ENCODE measurements at places on chromosomes 1 and 21.

DNA sequence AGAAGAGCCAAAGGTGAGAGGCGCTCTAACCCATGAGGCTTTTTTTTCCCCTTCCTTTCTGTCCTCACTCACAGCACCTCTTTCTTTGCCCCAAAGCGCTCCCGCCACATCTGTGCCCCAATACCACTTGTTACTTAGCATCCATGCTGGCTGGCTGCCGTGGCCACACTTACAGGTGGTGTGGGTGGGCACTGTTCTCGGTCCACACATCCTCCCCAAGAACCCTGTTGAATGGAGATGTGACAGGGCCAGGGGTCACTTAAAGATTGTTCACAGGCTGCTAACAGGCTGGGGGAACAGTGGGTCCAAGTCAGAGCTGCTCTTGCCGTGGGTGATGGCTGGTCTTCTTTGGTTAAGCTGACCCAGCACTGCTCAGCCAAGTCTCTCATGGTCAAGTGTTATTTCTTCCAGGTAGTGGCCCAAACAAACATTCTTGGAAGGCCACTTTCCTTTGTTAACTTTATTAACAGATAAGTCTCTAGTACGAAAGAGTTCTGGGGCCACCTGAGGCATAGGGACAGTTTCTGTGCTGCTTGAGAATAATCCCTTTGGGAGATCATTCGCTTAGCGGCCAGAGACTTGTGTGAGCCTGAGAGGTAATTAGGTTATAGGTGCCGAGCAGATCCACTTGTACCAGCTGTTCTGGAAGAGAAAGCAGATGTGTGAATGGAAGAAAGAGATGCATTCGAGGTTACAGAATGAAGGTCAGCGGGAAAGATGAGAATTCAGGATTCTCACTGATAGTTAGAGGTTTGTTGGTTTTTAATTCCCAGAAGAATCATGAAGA is 62.6 kb upstream of the IRF2BP2 start:
- DNase-seq, result no peak

DNA sequence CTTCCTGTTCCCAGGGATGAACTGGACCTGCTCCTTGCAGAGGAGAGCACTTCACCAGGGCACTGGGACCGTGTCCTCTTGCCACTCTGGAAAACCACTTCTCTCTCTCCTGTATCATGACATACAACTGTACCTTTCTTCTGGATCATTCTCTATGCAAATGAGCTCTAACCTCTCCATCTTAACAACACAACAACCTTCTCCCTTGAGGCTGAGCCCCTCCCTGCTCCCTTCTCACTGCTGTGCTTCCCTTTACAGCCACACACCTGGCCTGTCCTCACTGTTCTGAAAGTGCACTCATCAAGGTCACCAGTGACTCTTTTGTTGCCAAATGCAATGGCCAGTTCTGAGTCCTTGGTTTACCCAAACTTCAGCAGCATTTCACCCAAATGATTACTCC is 54.5 kb upstream of the MRPS6 start:
- DNase-seq, result no peak

DNA sequence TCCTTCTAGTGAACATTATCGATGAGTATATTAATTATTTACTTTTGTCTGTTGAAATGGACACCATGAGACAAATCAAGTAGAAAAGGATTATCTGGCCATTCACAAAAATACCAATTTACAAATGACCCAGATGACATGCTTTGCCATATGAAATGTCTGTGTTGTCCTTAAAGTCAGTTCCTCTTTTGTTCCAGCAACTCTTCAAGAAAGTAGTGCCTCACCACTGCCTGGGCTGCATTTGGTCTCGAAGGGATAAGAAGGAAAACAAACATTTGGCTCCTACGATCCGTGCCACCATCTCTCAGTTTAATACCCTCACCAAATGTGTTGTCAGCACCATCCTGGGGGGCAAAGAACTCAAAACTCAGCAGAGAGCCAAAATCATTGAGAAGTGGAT is 79.6 kb downstream of the RGL1 start:
- DNase-seq, result no peak

DNA sequence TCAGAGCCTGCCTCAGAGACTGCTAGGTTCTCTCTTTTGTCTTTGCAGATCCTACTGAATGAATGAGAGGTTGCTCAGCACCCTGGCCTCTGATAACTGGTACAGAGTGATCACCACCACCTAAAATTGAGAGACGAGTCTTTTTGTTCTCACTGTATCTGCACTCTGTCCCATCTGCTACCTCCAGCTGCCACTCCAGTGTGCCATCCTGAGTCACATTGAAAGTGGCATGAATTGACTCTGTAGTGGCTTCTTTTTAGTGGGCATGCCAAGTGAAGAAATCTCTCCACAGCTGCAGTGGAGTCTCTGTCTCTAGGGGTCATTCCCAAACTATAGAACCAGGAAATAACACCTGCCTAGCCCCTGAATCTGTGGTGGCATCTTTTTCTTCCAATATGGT is 14.7 kb downstream of the CAMK1G start:
- no peak for DNase-seq

DNA sequence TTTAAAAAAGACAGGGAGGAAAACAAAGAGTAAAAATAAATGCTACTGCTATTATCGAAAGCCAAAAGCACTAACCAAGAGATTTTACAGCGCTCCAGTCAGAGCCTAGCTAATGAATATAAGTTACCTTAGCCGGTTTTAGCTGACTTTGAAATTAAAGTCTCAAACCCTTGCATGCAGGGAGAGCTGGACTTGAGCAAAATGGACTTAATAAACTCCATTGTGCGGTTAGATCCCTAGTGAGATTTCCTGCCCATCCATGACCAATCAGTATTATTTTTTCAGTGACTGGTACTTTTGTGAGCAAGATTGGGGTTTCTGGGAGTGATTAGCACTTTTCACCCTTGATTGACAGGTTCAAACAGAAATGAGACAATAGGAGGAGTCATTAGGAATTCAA is 333.4 kb upstream of the ADGRL2 start:
- DNase-seq, result no peak

- no peak for DNase-seq
These were observed 266.0 kb downstream of the GPR52 start for GRCh38 chr1:174713796-174714195.

GRCh38 chr1:236143104-236143948 is 987 bp downstream of the GPR137B start:
- DNase-seq, result peak; percentile 58

GRCh38 chr21:29477941-29478340 is 179.2 kb downstream of the BACH1 start:
- no peak for DNase-seq

GRCh38 chr1:38139738-38140487 is 93.3 kb upstream of the POU3F1 start:
- DNase-seq, result no peak

GRCh38 chr1:183228347-183229220 is 42.5 kb downstream of the LAMC2 start:
- DNase-seq, result no peak

- DNase-seq, result no peak
These were observed 32.7 kb downstream of the HSD17B7 start for GRCh38 chr1:162823231-162823630.

GRCh38 chr1:90476994-90477393 is 240.1 kb downstream of the BARHL2 start:
- DNase-seq, result no peak

DNA sequence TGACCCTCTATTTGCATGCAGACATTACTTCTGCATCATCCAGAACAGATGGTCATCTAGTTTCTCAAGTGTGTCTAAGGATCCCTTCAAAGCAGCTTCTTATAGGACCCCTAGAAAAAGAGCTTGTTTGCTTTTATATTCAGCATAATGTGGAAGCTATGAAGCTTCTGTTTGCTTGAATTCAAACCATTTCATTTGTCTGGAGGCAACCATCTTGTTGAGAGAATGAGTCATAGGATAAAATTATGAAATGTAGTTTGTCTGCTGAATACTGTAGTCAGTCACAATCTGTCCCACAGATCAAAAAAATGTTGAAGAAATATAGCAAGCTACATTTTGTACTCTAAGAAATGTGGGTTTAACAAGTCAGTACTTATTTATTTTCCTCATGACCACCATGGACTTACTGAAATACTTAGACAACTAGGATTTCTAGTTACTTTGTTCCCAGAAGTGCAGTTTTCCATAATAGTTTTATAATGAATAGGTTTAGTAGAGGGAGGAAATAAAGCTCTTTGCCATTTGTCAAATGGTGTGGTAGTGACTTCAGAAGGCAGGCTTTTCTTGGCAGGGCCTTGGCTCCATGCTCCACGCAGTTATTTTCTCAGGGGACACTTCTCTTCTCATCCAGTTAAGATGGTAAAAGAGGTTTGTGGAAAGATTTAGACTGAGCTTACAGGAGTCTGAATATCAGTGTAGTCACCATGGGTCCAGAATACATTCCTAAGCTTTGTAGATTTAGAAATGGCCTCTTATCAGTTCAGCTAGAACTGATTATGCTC is 74.8 kb upstream of the DEPDC1 start:
- no peak for DNase-seq
